ENCODE measurements at places on chromosomes 6 and 20.

DNA sequence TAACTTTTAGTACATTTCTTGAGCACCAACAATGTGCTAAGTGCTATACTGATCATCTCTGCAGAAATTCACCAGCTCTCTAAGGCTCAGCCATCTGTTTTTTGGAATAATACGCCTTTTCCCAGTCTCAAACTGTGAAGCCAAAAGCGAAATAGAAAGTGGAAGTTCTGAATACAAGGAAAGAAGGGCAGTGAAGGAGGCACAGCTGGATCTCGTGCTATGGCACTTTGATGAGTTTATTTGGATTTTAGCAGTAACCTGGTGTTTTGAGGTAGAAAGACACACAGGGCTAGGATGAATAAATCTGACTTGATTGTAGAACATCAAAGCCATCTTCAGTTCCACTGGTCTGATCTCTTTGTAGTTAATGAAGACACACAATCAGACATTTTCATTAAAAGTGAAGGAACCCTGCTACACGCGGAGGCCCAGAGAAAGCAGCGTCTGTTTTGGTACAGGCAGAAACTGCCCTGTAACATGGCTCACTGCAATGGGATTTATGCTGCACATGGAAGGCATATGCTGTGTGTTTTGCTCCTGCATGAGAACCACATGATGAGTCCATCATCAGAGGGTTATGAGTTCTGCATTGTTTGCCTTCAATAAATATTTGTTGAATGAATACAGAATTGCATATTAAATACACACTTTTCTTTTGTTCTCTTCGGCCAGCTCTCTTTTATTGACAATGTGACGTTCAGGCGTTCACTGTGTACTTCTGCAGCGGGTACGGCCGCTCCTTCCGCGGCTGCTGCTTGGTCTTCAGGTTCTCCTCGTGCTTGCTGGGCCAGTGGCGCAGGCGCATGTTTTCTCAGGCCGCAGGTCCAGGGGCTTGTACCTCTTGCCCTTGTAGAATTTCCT, 100.9 kb downstream of the PREP start:
- DNase-seq = no peak

GRCh38 chr6:44972709-44973108, 355.4 kb upstream of the RUNX2 start:
- DNase-seq = no peak

GRCh38 chr20:58458342-58459057, 56.7 kb downstream of the APCDD1L start:
- no peak for DNase-seq

DNA sequence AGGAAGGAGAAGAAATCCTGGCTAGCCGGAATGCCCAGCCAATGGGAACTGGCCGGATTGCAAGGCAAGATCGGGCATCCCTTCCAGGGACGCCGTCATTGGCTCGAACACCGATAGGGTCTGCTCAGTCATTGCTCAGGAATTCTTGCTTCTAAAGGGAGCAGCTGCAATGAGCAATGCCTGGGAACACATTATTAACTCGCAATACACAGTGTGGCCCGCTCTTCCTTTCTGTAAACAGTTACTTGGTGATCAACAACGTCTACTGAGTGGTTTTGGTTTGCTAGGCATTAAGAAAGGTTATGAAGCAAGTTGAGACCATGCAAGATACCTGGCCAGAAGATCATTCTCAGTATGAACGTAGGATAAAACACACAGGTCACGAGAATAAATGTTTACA, 165.4 kb upstream of the CITED2 start:
- DNase-seq = peak; percentile 51

- DNase-seq = no peak
These were observed 7.8 kb upstream of the PACSIN1 start for GRCh38 chr6:34457742-34458735.

- no peak for DNase-seq
These were observed 19.1 kb downstream of the ZFP64 start for GRCh38 chr20:52172392-52173047.

GRCh38 chr6:107348224-107348623, 111.1 kb downstream of the PDSS2 start:
- DNase-seq = peak; percentile 6

GRCh38 chr20:25148181-25148981, 47.1 kb upstream of the ENTPD6 start:
- no peak for DNase-seq

DNA sequence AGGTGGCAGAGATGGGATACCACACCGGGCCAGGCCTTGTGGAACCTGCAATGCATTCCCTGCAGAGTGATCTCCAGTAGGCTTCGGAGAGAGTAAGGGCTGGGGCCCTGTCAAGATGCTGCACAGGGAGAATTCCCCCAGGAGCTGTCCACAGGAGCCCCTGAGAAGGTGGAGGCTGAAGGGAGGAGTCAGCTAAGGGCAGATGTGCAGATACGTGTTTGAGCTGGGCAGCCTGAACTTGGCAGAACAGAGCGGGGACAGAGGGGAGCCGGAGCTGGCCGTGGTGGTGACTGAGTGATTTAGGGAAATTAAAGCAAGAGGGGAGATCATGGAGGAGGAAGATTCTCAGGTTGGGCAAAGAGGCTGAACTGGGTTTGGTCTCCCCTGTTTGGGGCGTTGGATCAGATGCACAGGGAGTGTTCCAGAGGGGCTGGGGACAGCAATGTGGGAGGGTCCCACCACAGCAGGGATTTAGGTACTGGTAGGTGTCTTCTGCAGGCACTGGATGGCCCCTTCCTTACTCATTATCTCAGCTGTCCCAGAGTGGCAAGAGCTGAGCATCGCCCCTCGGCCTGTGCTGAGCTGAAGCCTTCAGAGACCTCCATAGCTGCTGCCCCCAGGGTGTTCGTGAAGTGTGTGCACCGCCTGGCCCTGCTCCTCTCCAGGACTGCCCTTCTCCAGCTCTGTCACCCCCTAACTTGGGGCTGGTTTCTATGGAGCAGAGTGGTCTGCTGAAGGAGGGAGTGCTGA, 3.8 kb upstream of the NCR2 start:
- no peak for DNase-seq

- no peak for DNase-seq
These were observed 16.8 kb upstream of the CHRNA4 start for GRCh38 chr20:63377951-63378381.

GRCh38 chr20:9353916-9354276, 160.5 kb upstream of the LAMP5 start:
- DNase-seq = no peak

DNA sequence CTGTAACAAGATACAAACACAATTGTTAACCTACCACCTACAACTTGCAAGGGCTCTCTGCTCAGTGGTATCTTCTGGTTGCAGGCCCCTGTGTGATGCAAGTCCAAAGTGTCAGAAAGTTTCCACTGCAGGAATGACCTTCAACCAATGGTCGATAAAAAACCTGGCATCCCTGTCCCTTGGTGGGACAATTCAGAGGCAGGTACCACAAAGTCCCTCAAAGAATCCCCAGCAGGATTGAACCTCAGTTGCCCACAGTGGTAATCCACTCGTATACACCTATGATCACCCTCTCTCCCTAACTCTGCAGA, 15.9 kb downstream of the GLO1 start:
- no peak for DNase-seq

DNA sequence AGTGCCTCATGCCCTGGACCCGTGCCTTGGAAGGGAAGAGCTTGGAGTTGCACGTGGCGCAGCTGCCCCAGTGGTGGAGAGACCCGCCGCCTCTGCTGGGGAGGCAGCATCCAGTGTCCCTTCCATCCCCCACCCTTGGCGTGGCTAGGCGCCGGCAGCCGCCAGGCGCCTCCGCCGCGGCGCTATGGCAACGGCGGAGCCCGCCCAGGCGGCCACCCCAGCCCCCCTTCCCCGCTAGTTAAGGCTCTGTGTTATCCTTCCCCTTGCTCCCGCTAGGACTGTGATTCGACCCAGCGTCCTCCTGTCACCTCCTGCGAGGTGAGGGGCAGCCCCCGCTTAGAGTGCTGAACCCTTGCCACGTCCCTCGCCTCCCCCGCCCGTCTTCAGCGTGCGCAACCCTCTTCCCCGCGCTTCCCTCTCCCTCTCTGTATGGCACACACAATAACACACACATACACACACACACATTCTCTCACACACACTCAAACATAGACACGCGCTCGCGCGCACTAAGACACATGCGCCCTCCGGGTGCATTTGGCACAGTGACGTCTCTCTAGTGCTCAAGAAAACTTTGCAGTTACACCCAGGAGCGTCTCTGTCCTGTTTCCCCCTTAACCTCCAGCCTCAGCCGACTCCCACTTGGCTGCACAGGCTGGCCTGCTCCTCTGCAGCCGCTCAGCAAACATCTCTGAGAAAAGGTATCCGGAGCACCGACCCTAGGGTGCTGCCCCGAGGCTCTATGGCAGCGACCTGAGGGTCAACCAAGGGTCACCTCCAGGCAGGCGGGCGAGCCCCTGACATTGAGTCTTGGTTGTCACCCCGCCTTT, 8.5 kb downstream of the GRIK2 start:
- DNase-seq = no peak

DNA sequence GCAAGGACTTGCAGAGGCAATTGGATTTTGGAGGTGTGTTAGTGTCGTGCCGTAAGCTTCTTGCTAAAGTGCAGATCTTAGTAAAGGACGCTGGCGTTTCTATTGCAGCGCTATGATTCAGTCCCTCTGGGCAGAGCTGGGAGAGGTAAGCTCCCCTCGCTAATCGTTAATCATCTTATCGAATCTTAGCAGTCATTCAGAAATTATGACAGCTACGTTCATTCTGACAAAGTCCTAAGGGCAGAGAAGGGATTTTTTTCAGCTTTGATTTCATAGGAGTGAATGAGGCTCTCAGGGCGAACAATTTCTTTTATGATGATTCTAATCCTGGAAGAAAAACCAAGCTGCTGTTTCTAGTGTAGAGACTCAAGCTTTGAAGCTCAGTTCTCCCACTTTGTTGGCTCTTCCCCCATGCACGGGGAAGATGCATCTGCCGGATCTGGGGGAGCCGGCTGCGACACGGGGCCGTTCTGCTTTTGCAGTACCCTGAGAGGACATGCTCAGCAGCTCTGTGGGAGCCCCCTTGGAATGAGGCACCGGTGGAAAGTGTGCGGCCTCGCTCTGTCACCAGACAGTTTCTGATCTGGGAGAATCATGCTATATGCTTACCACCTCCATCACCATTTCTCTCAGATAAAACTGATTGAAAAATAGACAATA, 79.1 kb upstream of the SLC22A23 start:
- DNase-seq = no peak
